ENCODE measurements at places on chromosomes 2 and 18. TPM values are rescaled to one million over a fixed set of nuclear protein-coding genes. Genes with fewer than 3 reads are reported as not detected.

The CENPA gene
- 36.7 TPM for total RNA-seq

The PLCD4 gene
- 0.78 TPM for total RNA-seq

The PCARE gene
- not detected for total RNA-seq

The DLX1 gene
- total RNA-seq: not detected

The UPP2 gene
- not detected for total RNA-seq

The SLC25A52 gene
- total RNA-seq: not detected

The LDLRAD4 gene
- total RNA-seq: 28.4 TPM

The ITSN2 gene
- 61.0 TPM for total RNA-seq

The CD8B2 gene
- 0.07 TPM for total RNA-seq

The REG1B gene
- total RNA-seq: not detected
